ENCODE measurements at places on chromosomes 2 and 18. TPM values are rescaled to one million over a fixed set of nuclear protein-coding genes. Genes with fewer than 3 reads are reported as not detected.
A peak's percentile ranks its signal among the peaks of the same experiment; 100 is the strongest.

Gene DNAH6
- total RNA-seq: 1.3 TPM

Gene TET3
- total RNA-seq: 39.6 TPM

Gene LRATD1
- total RNA-seq: 2.6 TPM

- no peak for DNase-seq
Measured at GRCh38 chr18:11271954-11272353, 122.6 kb upstream of the PIEZO2 start.

GRCh38 chr2:88697370-88698026, 6.0 kb downstream of the RPIA start:
- no peak for DNase-seq

DNA sequence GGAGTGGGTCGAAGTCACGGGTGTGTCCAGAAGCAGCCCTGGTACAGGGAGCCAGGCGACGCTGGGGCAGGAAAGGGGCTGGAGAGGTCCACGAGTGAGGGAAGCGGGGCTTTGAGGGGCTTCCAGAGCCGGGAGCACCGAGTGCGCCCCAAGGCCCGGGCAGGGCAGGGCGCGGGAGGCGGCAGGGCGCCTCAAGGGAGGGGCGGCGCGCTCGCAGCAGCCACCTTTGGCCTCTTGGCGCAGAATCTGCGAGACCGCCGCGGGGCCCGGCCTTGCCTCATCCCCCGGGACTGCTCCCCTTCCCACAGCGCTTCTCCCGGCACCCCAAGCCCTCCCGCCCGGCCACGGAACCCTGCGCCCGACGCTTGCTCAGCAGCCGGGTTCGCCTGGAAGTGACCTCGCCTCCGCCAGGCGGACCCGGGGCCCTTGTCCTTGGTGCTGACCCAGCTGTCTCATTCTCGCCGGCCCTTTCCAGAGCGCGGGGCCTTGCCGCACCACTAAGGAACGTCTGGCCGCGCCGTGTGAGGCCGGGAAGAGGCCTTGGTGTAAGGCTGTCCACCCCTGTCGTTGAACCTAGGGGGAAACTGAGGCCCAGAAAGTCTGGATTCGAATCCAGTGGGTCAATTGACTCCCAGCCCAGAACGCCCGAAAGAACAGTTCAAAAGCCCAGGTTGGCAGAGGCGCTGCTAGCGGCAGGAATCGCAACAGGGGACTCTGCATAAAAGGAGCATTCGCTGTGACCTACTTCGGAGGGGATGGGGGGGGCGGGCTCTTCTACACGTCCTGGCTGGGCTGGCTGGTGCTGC, 584 bp upstream of the DNER start:
- DNase-seq: peak; percentile 72

GRCh38 chr2:39368846-39369245, 68.2 kb downstream of the MAP4K3 start:
- DNase-seq: no peak

Gene PDE1A
- 1.9 TPM for total RNA-seq

DNA sequence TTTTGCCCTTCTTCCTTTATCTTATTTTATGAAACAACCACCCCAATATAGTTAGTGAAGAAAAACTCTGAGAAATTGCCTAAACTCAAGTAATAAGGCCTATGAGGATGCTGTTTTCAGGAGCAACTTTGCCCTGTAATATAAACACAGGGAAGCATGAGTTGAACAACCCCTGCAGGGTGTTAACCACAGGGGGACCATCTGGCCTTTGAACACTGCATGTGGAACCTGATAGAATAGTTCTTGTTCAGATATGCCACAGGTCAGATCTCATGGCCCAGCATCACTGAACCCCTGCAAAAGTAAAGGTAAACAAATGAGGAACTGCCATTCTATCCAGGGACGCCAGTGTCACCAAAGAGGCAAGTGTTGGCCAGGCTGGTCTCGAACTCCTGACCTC, 82.6 kb downstream of the MAPK4 start:
- no peak for DNase-seq

DNA sequence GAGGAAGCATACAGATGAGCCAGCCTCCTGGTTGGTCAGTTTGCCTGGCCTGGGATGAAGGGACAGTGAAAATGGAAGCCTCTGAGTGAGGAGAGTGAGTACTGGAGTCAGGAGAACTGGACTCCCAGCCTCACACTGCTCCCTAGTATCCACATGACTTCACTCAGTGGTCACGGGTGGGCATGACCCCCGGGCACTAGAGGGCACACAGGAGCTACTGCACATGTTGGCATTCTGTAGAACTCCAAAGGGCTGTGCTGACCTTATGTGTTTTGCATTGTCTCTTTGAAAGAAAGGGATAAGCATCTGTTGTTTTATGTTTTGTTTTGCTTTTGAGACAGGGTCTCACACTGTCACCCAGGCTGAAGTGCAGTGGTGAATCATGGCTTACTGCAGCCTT, 23.7 kb downstream of the NCAPH start:
- DNase-seq: no peak

DNA sequence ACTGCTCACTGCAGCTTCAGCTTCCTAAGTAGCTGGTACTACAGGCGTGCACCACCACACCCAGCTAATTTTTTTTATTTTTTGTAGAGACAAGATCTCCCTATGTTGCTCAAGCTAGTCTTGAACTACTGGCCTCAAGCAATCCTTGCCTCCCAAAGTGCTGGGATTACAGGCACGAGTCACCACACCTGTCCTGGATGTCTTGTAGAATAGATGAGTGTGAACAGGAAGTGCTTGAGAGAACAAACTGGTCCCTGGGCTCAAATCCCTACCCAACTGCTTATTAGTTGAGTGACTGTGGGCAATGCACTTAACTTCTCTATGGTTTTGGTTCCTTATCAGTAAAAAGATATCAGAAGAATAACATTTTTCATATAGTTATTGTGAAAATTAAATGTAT, 34.2 kb downstream of the PKDCC start:
- no peak for DNase-seq

GRCh38 chr2:10481666-10482157, 33.6 kb upstream of the ODC1 start:
- DNase-seq: no peak

- DNase-seq: no peak
Measured at GRCh38 chr2:100744589-100744988, 75.3 kb upstream of the NPAS2 start.

DNA sequence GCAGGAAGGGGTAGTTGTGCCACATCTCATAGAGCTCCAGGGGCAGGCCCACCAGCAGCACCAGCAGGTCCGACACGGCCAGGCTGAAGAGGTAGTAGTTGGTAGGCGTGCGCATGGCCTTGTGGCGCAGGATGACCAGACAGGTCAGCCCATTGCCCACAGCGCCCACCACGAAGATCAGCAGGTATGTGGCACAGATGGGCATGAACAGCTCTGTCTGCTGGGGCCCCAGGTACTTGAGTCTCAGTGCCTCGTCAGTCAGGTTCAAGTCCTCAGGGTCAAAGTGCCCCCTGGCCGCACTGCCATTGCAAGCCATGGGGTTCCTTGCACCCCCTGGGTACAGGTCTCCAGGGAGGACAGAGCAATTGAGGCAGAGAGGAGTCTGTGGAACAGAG, 1.6 kb downstream of the NMUR1 start:
- no peak for DNase-seq

DNA sequence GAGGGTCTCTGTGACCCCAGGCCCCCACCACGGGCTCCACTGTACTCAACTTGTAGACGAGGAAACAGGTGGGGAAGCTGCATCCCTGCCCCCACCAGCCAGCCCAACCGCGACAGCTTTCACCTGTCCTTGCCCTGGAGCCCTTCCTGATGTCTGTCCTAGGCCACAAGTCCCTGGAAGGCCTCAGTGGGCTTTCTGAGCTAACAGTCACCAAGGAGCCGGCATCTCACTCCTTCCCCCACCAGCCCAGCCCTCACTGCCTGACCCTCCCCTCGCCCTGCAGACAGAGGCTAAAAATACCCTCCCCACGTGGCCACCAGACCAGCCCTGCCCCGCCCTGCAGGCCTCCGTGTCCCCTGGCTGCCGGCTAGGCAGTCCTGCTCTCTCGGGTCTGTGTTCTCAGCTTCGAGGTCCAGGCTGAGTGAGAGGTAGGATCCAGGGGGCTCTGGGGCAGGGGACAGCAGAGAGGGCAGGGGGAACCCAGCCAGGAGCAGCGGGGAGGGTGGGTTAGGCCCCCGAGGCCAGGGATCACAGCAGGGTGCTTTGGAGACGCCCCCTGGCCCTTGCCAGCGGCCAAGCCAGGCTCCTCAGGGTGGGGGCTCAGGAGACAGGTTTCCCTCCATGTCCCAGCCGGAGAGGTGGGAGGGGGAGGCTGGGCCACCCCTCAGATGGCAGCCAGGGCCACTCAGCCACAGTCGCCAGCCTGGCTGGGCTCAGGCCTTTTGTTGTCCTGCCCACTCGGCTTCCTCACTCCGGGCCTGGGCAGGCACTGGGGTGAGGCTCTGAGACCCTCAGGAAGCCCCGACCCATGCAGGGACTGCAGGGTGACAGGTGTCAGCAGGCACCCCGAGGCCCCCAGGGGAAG, at the start of gene KLHL30:
Gene KLHL30, plus strand, starts transcription at position 338 of the 865 bp plus-strand sequence. CDS start 2,087 bp downstream, outside the sequence.
- no peak for DNase-seq

DNA sequence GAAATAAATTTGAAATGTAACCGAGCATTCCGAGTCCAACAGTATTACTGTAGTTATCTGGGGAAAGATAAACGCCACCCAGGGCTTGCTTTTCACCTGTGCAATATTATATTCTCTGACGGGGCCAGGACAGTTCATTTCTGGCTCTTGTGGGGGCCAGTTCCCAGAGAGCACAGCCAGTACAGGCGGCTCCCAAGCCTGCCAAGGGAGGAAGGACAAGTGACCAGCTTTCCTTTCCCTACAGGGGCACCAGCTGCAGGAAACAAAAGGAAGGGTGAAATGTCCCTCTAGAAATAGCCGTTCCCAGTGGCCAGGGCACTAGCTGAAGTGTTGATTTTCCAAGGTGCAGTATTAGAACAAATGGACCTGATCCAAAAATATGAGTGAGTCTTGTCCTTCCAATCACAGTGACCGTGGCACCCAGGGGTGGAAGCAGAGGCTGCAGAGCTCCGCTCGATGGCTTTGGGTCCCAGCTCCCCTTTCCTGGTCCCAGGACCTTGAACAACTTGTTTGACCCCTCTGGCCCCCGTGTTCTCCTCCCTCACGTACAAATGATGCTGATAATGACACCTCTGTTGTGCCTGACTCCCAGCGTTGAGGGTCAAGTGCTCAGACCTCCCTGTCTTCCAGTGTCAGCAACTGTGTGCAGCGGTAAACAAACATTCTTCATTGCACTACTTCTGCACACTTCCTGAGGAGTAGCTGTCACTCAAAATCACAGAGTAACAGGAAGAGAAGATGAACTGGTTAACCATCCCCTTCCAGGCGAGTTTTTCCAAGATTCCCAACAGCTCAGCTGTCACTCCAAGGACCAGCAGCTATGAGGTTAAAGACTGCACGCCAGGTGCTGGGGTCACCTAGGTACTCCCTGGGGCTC, 40.9 kb downstream of the GYPC start:
- no peak for DNase-seq

GRCh38 chr18:58004317-58004716, 39.7 kb upstream of the NEDD4L start:
- no peak for DNase-seq

Gene GNLY
- total RNA-seq: 0.43 TPM

- DNase-seq: no peak
Measured at GRCh38 chr2:156574112-156574511, 137.9 kb downstream of the GPD2 start.

- no peak for DNase-seq
Measured at GRCh38 chr2:192010073-192010472, 163.2 kb upstream of the CAVIN2 start.

Gene CBLN2
- total RNA-seq: not detected

DNA sequence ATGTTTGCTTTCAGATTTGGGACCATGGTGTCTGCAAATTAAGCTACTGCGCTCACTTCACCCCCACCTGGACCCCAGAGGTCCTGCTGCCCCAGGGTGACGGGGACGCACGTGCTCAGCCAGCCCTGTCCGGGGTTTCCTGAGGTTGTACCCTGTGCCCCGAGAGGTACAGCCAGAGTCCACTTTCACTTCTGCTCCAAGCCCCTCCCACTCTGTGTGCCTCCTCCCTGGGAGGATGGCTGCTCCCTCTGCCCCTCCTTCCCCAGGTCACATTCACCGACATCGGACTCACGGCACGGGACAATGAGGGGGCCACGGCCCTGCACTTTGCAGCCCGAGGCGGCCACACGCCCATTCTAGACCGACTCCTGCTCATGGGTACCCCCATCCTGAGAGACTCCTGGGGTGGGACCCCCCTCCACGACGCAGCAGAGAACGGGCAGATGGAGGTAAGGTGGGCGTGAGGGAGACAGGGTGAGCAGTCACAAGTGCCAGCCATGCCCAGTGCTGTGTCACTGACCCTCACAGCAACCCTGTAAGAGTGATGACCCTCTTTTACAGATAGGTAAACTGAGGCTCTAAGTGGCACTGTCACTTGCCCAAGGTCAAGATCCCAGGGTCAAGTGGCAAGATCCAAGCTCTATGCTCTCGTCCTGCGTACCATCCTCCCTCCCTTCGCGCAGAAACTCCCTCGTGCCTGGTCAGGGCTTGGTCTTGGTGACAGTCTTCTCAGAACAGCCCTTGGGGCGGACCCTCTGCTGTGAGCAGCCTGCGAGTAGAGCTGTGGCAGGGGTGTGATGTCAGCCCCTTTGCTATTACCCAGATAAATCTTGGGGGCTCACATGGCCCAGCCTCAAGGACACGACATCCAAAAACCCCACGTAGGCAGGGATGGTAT, 7.6 kb downstream of the ESPNL start:
- no peak for DNase-seq

DNA sequence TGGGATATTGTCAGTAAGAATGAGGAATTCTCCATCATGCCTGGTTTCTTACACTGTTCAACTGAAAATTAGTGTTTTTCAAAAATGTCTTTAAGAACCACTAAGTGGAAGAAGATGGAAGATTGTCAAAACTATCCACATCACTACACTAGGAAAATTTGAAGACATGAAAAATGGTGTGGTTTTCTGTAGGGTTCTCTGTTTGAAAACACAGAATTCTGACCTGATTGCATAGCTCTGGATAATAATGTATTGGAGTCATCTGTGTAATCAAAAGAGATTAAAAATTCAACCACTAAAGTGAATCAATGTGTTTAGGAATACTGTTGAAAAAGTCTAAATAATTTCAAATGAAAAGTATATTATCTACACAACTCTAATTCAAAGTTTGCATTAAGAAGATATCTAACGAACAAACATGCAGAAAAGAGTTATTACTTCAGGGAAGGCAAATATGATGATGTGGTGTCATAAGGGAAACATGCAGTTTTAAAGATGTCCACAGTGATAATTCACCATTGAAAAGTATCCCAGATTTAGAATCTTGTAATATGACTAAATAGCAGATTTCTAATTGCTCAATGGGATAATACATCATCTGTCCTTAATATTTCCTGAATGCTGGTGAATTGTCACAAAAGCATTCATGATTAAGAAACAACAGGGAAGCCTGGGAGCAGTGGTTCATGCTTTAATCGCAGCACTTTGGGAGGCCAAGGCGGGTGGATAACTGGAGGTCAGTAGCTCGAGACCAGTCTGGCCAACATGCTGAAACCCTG, 116.9 kb downstream of the ERBB4 start:
- no peak for DNase-seq

Gene CRYGC
- not detected for total RNA-seq

Gene TFCP2L1
- 0.16 TPM for total RNA-seq

Gene SERPINB12
- total RNA-seq: not detected

Gene STPG4
- not detected for total RNA-seq

Gene C2orf15
- 7.8 TPM for total RNA-seq

Gene RAB6C
- total RNA-seq: 0.16 TPM
